ENCODE measurements at places on chromosomes 11 and 22.

DNA sequence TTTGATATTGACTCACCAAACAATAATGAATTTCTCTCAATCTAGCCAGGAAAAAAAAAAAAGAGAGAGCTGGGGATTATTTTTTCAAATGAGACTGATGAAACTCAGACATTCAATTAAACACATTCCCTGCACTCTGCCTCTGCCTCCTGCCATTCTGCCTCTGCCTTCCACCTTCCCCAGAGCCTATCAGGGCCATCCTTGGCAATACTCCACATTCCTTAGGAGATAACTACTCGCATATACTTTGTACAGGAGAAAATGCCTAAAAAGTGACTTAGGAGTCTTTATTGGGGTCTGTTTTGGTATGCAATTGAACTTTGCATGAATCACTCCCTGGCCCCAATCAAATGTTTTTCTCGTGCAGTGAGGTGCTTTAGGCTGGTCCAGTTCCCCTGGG, 246.6 kb upstream of the PLET1 start:
- no peak for DNase-seq

- DNase-seq: no peak
These were observed 67.5 kb downstream of the MED15 start for GRCh38 chr22:20574920-20575353.

DNA sequence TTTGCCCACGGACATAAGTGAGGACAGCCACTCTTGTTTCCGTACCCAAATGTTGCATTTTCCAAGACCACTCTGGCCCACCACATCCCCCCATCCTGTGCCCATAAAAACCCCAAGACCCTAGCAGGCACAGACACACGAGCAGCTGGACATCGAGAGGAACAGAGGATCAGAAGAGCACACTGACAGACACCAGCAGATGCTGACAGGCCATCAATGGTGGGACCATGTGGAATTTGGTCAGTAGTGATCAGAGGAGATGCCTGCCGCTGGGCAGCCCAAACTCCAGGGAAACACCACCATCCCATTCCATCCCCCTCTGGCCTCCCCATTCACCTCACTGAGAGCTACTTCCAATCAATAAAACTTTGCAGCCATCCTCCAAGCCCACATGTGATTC, 87.0 kb downstream of the DLG2 start:
- no peak for DNase-seq

DNA sequence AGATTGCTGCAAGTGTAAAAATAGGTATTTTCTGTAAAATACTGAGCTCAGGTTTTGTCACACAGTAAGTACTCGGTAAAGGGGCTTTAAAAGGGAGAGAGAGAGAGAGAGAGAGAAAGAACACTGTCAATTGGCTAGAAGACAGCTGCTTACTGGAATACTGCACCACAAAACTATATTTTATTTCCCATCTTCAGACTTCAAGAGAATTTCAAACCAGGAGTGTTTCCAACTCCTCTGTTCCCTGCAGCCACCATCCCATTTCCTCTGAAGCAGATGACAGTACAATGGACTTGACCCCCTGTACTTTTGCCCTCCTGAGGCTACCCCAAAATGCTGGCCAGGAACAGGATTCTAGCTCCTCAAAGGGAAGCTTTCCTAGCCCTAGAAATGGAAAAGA, 89.7 kb downstream of the RELT start:
- DNase-seq: no peak

GRCh38 chr11:130054966-130055365, 14.7 kb upstream of the APLP2 start:
- no peak for DNase-seq

- no peak for DNase-seq
These were observed 2.9 kb downstream of the TPCN2 start for GRCh38 chr11:69051381-69052342.

- DNase-seq: peak; percentile 23
These were observed 948 bp upstream of the MRTFA start for GRCh38 chr22:40637183-40638150.

GRCh38 chr22:48918585-48919186, 909.0 kb downstream of the BRD1 start:
- no peak for DNase-seq

DNA sequence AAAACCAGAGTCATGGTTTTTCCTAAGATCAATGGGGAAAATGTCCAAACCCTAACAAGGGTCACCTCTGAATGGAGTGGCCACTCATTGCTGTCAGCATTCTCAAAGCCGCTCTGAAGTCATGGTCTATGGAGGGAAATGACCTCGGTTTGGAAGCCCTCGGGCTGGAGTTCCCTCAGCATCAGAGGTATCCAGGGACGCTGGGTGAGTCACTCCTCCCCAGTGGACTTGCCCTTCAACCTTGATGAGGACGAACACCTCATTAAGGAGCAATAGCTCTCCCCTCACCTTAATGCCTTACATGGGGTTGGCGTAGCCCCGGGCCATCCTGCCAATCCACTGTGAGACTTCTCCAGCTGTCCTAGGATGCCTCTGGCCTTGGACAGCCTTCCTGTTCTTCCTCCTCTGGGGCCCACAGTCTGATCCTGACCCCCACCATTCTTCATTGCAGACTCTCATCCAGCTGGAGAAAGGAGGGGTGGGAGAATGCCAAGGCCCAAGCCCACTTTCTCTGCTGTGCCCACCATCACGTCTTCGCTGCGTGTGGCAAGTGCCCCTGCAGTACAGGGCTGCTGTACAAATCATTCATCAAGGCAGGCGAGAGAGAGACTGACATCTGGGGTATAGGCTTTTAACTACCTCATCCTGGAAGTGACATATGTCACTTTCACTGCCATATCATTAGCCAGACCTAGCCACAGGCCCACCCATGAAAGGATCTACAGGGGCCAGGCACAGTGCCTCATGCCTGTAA, 25.4 kb upstream of the MYH9 start:
- DNase-seq: no peak

DNA sequence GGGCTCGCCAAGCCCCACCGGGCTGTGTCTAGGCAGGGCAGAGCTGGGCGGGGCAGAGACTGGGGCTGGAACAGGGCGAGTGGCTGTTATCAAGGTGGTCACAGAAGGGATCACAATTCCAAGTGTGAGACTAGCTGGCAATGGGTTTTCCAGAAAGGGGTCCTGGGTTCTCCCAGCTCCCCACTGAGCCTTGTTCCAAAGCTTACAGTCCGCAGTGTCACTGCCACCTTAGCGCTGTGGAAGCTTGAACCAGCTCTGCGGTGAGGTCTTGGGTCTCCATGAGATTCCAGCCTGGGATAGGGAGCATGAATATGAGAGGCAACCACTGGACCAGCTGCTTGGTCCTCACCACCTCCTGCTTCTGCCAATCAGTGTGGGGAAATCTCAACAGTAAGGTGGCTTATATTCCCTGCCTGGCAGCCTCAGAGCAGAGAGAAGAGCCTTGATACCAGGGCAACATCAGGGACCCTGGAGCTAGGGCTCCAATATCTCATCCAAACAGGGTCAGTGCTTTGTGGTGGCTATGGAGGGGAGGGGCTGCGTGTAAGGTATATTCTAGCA, 831 bp downstream of the CD44 start:
- DNase-seq: no peak

DNA sequence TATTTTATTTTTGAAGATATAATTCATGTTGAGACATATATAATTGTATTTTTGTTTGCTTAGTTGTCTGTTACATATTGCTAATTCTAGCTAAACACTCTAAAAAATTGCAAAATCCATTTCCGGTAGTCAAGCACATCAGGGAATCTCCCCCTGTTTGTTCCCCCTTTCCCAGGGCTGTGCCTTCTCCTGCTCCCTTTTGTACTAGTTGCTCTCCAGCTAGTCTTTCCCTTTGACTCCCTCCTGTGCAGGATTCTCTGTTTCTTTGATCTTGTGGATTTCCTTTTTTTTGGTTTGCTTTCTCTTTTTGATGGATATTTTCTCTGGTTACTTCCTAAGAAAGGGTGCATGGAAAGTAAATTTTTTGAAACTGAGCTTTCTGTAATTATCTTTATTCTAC, 188.1 kb upstream of the PLET1 start:
- DNase-seq: no peak

DNA sequence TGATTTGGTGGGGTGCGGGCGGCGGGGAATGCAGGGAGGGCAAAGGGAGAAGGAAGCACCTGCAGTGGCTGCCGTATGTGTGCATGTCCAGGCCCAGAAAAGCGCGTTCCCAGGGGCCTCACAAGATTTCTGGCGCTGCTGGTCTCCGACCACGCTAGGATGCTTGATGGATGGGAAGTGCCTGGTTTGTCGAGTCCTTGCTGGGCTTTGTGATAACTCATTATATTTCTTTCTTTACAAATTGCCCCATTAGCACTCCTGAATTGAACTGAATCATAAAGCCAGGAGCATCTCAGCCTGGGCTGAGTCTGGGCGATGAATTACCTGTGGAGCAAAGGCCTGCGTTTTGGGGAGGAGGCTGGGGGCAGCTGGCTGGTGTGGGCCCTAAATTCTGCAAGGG, 69.2 kb upstream of the LMO1 start:
- no peak for DNase-seq

DNA sequence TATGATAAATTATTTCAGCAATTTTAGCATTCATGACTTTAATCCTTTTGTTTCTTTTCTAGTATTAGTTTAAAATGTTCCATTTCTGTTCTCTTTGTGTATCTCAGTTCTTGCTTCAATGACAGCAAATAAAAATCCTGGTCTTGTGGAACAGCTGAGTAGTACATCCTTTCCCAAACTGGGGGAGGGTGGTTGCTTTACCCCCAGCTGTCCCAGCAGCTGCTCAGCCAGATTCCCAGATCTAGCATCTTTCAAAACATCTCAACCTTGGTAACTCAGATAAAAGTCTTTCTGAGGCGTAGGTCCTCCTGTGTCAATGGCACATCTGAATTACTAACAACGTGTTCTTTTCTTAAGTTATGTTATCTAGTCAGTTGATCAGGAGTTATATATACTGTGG, 72.2 kb upstream of the GRK2 start:
- no peak for DNase-seq

- DNase-seq: no peak
These were observed 260.8 kb upstream of the POU2AF2 start for GRCh38 chr11:110984693-110985092.

- DNase-seq: no peak
These were observed 11.2 kb upstream of the P4HA3 start for GRCh38 chr11:74322667-74323066.

DNA sequence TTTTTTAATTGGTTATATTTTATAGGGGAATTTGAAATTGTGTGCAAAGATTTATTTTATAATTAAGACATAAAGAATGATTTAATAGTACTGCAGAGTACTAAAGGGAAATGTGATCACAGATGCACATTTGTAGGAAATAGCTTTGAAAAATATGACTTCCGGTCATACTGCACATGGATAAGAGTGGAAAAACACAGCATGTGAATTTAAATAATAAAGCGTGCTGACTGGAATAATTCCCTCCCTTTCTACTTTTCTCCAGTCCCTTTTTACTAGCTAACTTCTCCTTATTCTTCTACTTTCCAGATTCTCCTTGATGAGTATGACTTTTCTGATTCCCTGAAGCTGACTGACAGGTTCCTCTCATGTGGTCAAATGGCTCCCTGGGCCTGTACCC, 238.4 kb upstream of the CTSC start:
- no peak for DNase-seq

- no peak for DNase-seq
These were observed 566.9 kb upstream of the ANO5 start for GRCh38 chr11:21625982-21626381.

- no peak for DNase-seq
These were observed 36.4 kb upstream of the E2F8 start for GRCh38 chr11:19276859-19277808.

DNA sequence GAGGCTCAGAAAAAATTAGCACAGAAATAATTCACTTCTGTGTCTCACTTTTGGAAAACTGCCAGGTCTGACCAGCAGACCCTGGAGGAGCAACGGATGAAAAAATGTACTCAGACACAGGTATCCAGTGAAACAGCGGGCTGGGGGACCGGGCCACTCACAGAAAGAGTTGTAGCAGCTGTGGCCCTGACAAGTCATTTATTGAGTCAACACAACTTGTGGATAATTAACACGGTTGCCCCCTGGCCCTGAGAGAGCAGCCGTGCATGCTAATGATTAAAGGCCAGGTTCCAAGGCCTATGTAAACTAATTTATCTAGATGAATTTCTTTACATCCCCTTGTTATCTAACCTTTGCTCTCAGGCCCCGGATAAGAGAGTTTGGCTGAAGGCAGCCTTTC, 131.3 kb downstream of the AASDHPPT start:
- no peak for DNase-seq

GRCh38 chr11:6249770-6250555, 9.7 kb upstream of the CCKBR start:
- no peak for DNase-seq

DNA sequence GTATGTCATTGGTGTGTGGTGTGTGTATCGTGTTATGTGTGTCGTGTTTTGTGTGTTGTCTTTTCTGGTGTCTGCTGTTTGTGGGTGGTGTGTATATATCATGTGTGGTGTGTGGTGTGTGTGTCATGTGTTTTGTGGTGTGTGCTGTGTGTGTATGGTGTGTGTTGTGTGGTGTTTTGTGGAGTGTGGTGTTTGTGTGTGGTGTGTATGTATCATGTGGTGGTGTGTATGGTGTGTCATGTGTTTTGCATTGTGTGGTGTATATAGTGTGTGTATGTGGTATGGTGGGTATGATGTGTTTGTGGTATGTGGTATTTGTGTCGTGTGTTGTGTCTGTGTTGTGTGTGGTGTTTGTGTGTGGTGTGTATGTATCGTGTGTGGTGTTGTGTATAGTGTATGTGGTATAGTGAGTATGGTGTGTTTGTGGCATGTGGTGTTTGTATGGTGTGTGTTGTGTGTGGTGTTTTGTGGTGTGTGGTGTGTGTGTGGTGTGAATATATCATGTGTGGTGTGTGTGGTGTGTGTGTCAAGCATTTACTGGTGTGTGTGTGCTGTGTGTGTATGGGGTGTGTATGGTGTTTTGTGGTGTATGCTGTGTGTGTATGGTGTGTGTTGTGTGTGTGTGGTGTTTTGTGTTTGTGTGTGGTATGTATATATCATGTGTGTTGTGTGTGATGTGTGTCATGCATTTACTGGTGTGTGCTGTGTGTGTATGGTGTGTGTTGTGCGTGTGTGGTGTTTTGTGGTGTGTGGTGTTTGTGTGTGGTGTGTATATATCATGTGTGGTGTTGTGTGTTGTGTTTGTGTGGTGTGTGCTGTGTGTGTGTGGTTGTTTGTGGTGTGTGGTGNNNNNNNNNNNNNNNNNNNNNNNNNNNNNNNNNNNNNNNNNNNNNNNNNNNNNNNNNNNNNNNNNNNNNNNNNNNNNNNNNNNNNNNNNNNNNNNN, 12.7 kb downstream of the PIM3 start:
- no peak for DNase-seq

GRCh38 chr11:44671234-44671633, 55.5 kb upstream of the TSPAN18 start:
- DNase-seq: no peak

DNA sequence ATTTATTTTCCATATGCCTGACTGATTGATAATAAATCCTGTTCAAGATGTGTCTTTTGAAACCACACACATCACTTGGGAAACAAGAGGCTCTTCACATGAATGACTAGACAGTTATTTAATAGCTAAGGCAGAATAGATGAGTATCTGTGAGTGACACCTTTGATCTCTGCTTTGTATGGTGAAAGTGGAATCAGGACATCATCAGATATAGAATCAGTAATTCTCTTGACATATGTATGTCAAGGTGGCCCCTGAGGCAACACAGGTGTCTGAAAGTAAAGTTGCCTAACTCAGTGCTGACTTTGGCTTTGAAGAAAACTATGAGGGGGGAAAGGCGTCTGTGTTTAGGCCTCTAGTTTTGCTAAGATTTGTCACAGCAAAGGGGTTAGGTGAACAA, 11.5 kb upstream of the CASP4 start:
- no peak for DNase-seq

- DNase-seq: no peak
These were observed 1.0 kb downstream of the RASSF10 start for GRCh38 chr11:13009921-13010748.

Measured in stimulated activated CD4-positive, alpha-beta T cell treated with anti-CD3 and anti-CD28 coated beads, Interleukin-15, amount 100 ng/mL, for 1 hour (primary cell).